ENCODE measurements at places on chromosomes 7 and 10.

- no peaks in the 10 kb centered on the region for H3K27me3 ChIP-seq
- H3K36me3 ChIP-seq: no peaks in the 10 kb centered on the region
- no peaks in the 10 kb centered on the region for H3K4me1 ChIP-seq
- no peak for DNase-seq
- H3K4me3 ChIP-seq: no peak overlapping the region
- no peak overlapping the region for H3K27ac ChIP-seq
Observed at GRCh38 chr10:130834170-130834569, 477.4 kb downstream of the TCERG1L start.

GRCh38 chr10:80684259-80684658 is 146.6 kb downstream of the SH2D4B start:
- no peak overlapping the region for H3K27ac ChIP-seq
- H3K4me3 ChIP-seq: no peak overlapping the region
- no peaks in the 10 kb centered on the region for H3K4me1 ChIP-seq
- no peaks in the 10 kb centered on the region for H3K27me3 ChIP-seq

GRCh38 chr7:111796671-111797070 is 234.4 kb upstream of the IMMP2L start:
- no peak overlapping the region for H3K27ac ChIP-seq
- H3K36me3 ChIP-seq: no peaks in the 10 kb centered on the region
- peak; percentile 6 for DNase-seq

GRCh38 chr10:80855348-80855971 is 317.8 kb downstream of the SH2D4B start:
- peak; percentile 2 for DNase-seq
- no peaks in the 10 kb centered on the region for H3K4me1 ChIP-seq
- no peaks in the 10 kb centered on the region for H3K27me3 ChIP-seq
- no peak overlapping the region for H3K4me3 ChIP-seq

DNA sequence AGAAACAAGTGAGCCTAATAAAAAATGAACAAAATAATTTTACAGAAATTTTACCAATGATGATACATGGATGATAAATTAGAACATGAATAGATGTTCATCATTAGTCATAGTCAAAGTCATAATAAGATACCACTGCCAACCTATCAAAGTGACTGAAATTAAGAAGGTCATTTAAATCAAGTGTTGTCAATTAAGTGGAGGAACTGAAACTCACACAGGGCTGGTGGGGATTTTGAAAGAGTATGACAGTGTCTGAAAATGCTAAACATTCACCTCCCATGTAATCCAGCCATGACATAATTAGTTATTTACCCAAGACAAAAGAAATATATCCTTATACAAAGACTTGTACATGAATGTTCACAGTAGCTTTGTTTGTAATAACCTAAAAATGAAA is 57.1 kb upstream of the DYNC1I1 start:
- no peak for DNase-seq
- H3K4me3 ChIP-seq: no peak overlapping the region
- H3K36me3 ChIP-seq: no peaks in the 10 kb centered on the region
- no peaks in the 10 kb centered on the region for H3K27me3 ChIP-seq
- peaks cover 10% of the 10 kb centered on the region for H3K4me1 ChIP-seq
- no peak overlapping the region for H3K27ac ChIP-seq

DNA sequence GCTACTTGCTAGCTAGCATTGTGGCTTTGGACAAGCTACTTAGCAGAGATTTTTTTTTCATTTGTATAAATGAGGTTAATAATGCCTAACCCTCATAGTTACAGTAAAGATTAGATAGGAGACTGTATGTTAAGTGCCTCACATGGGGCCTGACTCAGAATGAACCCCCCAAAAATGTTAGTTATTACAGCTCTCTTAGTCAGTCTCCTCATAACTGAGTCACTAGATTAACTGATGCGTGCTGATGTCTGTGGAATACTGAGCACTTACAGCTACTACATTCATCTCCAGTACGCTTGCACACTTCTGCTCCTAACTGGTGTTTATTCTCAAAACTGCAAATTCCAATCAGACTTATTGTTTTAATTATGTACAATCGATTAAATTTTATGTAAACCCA is 315.3 kb downstream of the SNX13 start:
- no peak for DNase-seq
- peaks cover 15% of the 10 kb centered on the region for H3K4me1 ChIP-seq
- H3K27me3 ChIP-seq: no peaks in the 10 kb centered on the region

DNA sequence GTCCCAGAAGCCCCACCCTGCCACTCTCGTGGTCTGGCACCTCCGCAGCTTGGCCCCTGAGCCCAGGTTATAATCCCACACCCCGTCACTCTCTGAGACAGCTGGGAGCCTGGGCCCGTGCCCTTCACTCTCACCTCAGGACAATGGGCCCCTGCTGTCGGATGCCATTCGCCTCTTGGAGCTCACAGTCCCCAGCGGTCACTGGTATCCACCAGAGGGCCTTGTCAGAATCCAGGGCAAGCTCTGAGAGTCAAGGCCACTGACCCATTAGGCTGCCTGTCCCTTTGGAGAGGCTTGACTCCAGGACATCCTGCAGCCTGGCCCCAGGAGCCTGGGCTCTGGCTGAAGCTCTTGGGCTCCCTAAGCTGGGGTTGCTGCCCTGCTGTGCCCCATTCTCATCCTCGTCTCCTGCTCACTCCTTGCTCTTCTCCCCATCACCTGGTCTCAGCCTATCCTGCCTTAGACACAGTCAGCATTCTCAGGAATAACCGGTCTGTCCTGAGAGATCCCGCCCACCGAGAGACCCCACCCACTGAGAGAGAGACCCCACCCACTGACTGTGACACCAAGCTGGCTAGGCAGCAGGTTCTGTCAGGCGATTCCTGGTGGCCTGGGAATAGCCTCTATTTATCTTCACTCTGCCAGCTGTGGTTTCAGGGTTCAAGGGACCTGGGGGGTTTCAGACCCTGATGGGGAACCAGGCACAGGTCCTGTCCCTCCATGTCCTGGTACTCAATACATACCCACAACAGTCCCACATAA is 27.7 kb downstream of the CPXM2 start:
- no peaks in the 10 kb centered on the region for H3K36me3 ChIP-seq
- no peak overlapping the region for H3K27ac ChIP-seq
- no peaks in the 10 kb centered on the region for H3K4me1 ChIP-seq
- H3K4me3 ChIP-seq: no peak overlapping the region
- no peak for DNase-seq

DNA sequence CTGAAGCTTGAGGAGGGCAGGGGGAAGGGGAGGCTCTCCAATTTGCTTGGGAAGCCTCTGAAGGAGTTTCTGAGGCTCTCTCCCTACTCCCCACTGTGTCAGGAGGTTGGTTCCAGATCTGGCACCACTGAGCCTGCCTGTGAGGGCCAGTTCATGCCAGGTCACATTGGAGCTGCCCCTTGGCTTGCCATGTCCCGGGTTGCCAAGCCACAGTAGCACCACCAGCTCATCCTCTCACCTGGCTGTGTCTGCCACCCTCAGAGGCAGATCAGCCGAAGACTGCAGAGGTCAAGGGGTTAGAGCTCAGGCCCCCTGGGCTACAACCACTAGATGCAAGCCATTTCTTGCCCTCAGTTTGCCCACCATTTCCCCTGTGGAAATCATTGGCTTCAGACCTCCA is 3.1 kb downstream of the C10orf71 start:
- no peak for DNase-seq
- H3K36me3 ChIP-seq: peaks cover 3% of the 10 kb centered on the region
- H3K4me1 ChIP-seq: peaks cover 11% of the 10 kb centered on the region
- no peaks in the 10 kb centered on the region for H3K27me3 ChIP-seq
- H3K4me3 ChIP-seq: no peak overlapping the region

DNA sequence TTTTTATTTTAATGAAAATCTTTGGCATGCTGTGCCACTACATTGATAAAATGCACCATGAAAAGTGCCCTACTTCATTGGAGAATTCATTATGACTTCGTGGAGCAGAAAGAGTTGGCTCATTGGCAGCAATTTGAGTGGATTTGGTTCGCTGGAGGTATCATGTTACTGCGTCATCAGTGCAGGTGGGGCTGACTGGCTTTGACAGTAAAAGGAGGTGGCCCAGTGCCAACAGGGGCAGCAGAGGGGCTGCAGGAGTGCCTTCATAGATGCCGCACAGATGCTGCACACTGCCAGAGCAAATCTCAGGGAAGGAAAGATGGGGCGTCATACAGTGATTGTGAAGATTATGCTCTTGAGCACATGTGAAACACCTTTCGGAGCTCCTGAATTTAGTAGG is 22.2 kb downstream of the FZD1 start:
- H3K4me1 ChIP-seq: peaks cover 12% of the 10 kb centered on the region
- H3K27ac ChIP-seq: no peak overlapping the region
- H3K36me3 ChIP-seq: no peaks in the 10 kb centered on the region
- peak overlapping the region; percentile 12 for H3K4me3 ChIP-seq
- peak; percentile 81 for DNase-seq
- no peaks in the 10 kb centered on the region for H3K27me3 ChIP-seq

DNA sequence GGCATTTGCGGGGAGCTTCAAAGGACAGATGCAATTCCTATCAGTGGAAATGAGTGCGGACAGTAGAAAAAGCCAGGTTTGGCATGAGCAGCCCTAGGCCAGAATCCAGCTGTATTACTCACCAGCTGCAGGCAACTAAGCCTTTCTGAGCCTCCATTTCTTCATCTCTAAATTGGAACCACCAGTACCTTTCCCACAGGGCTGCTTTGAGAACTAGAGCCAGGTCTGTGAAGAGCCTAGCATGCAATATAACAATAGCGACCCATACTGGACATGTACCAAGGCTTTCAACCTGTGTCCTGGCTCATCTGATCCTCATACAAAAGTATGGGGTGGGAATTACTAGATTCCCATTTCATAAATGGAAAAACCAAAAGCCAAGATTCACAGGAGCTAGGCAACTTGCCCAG is 101.0 kb downstream of the GSAP start:
- no peak overlapping the region for H3K4me3 ChIP-seq
- no peaks in the 10 kb centered on the region for H3K36me3 ChIP-seq
- peaks cover 4% of the 10 kb centered on the region for H3K4me1 ChIP-seq
- DNase-seq: no peak
- H3K27me3 ChIP-seq: no peaks in the 10 kb centered on the region

GRCh38 chr7:76069238-76069638 is 21.3 kb downstream of the MDH2 start:
- no peaks in the 10 kb centered on the region for H3K27me3 ChIP-seq
- H3K27ac ChIP-seq: no peak overlapping the region
- peaks cover 24% of the 10 kb centered on the region for H3K36me3 ChIP-seq
- H3K4me3 ChIP-seq: no peak overlapping the region
- DNase-seq: no peak

DNA sequence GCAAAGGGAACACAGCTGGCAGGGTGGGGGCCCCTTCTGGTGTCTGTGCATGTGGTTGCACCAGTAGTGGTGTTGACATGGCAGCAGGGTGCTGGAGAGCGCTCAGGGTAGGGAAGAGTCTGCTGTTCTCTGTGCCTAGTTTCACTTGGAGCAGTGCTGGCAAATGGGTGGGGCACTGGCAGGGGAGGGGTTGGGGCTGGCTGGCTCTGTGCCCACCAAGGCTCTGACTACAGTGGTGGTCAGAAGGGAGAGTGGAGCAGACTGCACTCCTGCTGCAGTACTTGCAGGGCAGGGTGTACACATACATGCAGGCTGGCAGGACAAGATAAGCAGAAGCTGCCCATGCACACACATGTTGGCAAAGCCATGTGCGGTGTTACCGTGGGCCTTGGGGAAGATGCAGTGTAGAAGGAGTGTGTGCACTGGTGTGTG is 18.2 kb downstream of the FAM25A start:
- no peaks in the 10 kb centered on the region for H3K36me3 ChIP-seq
- 0 out of 2 replicates have a peak, but pooled peaks cover 3% of the 10 kb centered on the region for H3K4me1 ChIP-seq
- H3K27ac ChIP-seq: no peak overlapping the region
- DNase-seq: no peak

GRCh38 chr7:95820778-95821177 is 48.4 kb downstream of the DYNC1I1 start:
- H3K27ac ChIP-seq: no peak overlapping the region
- H3K36me3 ChIP-seq: no peaks in the 10 kb centered on the region
- H3K4me1 ChIP-seq: no peaks in the 10 kb centered on the region
- no peaks in the 10 kb centered on the region for H3K27me3 ChIP-seq
- no peak for DNase-seq

- no peaks in the 10 kb centered on the region for H3K4me1 ChIP-seq
- DNase-seq: no peak
- no peak overlapping the region for H3K4me3 ChIP-seq
- H3K36me3 ChIP-seq: no peaks in the 10 kb centered on the region
- no peaks in the 10 kb centered on the region for H3K27me3 ChIP-seq
- no peak overlapping the region for H3K27ac ChIP-seq
Observed at GRCh38 chr7:138776166-138776833, 21.5 kb upstream of the TMEM213 start.

DNA sequence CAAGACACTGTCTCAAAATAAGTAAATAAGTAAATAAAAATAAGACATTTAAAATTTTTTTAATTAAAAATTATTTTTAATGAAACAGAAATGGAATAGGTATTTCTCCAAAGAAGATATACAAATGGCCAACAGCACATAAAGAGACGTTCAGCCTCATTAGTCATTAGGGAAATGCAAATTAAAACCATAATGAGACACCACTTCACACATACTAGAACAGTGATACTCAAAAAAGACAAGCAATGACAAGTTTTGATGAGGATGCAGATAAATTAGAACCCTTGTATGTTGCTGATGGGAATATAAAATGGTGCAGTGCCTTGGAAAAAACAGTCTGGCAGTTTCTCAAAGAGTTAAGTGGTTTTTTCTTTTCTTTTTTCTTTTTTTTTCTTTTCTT is 26.5 kb upstream of the C10orf67 start:
- no peak overlapping the region for H3K4me3 ChIP-seq
- no peaks in the 10 kb centered on the region for H3K36me3 ChIP-seq
- H3K4me1 ChIP-seq: peaks cover 46% of the 10 kb centered on the region
- H3K27me3 ChIP-seq: no peaks in the 10 kb centered on the region

GRCh38 chr10:77162697-77163096 is 474.9 kb downstream of the KCNMA1 start:
- no peak for DNase-seq
- no peaks in the 10 kb centered on the region for H3K36me3 ChIP-seq
- no peak overlapping the region for H3K27ac ChIP-seq
- H3K4me3 ChIP-seq: no peak overlapping the region

DNA sequence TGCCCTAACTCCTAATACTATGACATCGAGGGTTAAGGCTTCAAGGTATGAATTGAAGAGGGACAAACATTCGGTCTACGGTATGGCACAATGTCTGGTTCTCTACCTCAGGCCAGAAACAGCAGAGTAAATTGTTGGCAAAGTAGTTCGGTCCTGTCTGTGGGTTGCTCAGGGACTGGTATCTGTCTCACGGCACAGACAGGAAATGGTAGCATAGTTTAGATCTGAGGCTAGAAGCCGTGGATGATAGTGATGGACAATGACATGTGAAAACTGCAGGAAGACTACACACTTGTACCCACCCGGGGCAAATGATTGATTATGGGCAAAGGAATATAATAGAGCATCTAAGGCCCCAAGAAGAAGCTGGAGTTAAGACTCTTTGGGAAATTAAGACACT is 106.2 kb downstream of the TWIST1 start:
- no peaks in the 10 kb centered on the region for H3K4me1 ChIP-seq
- peak; percentile 27 for DNase-seq
- H3K4me3 ChIP-seq: no peak overlapping the region
- no peaks in the 10 kb centered on the region for H3K36me3 ChIP-seq
- H3K27ac ChIP-seq: no peak overlapping the region

GRCh38 chr10:116838143-116838725 is 11.1 kb upstream of the ENO4 start:
- no peak overlapping the region for H3K4me3 ChIP-seq
- no peaks in the 10 kb centered on the region for H3K36me3 ChIP-seq
- no peaks in the 10 kb centered on the region for H3K4me1 ChIP-seq
- no peak overlapping the region for H3K27ac ChIP-seq

Measured in SJCRH30 (cell line).